Mesothelial cell of epicardium (in vitro differentiated cells): ENCODE measurements at places on chromosomes 5 and 9. TPM values are rescaled to one million over a fixed set of nuclear protein-coding genes. Genes with fewer than 3 reads are reported as not detected.

Gene SHC3
- total RNA-seq: 2.1 to 2.9 TPM (median 2.1 TPM) in 3 replicates

Gene TOMM5
- 81.4 to 87.2 TPM (median 83.4 TPM) in 3 replicates for total RNA-seq

Gene ZNF367
- 4.4 to 4.9 TPM (median 4.5 TPM) in 3 replicates for total RNA-seq

Gene SLC25A2
- total RNA-seq: 1.3 to 1.6 TPM (median 1.6 TPM) in 3 replicates

Gene ZBED3
- total RNA-seq: 25.2 to 26.9 TPM (median 25.8 TPM) in 3 replicates

DNA sequence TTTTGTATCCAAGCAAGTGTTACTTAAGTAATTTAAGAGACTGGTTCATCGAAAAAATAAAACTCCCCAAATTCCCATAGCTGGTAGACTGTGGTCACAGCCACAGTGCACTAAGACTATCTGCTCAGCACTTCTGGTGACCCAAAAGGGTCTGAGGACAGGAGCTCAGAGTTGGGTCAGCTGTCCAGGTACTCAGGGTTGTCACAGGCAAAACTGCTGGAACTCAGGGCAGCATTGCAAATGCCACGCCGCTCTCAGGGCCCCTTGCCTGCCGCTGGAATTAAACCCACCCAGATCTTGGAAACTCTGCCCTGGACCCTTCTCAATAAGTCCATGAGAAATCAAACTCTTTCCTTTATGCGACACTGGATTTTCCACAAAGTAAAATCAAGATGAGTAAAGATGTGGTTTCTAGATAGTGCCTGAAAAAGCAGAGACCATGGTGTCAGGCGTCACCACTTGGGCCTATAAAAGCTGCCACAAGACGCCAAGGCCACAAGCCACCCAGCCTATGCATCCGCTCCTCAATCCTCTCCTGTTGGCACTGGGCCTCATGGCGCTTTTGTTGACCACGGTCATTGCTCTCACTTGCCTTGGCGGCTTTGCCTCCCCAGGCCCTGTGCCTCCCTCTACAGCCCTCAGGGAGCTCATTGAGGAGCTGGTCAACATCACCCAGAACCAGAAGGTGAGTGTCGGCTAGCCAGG, at the start of gene IL13:
TSS of gene IL13 (plus strand) at position 498 of the 705 bp plus-strand sequence. CDS start at position 512, 14 bp downstream.
- H3K27ac ChIP-seq: no peak within 1 kb of the TSS
- DNase-seq: no peak
- peaks cover 50% of the 10 kb centered on the region for H3K27me3 ChIP-seq
- peak within 1 kb of the TSS; percentile 17 for H3K4me3 ChIP-seq
- H3K4me1 ChIP-seq: peaks cover 20% of the 10 kb centered on the region

DNA sequence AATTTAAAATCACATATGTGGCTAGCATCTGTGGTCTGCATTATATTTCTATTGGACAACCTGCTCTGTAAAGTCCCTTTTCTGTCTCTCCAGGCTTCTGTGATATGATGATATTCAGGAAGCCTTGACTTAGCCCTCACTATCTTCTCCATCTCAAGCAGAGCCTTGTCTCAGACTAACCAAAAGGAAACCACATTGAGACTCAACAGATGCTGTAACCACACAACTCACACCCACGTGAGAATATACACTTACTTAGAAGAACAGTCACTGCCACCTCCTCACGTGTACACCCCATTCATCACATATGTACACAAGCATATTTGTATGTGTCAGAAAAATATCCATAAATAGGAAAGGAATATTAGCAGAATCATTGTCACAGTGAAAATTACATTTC, 33.6 kb downstream of the HTR4 start:
- no peak overlapping the region for H3K4me3 ChIP-seq
- H3K27me3 ChIP-seq: no peaks in the 10 kb centered on the region
- no peak for DNase-seq

DNA sequence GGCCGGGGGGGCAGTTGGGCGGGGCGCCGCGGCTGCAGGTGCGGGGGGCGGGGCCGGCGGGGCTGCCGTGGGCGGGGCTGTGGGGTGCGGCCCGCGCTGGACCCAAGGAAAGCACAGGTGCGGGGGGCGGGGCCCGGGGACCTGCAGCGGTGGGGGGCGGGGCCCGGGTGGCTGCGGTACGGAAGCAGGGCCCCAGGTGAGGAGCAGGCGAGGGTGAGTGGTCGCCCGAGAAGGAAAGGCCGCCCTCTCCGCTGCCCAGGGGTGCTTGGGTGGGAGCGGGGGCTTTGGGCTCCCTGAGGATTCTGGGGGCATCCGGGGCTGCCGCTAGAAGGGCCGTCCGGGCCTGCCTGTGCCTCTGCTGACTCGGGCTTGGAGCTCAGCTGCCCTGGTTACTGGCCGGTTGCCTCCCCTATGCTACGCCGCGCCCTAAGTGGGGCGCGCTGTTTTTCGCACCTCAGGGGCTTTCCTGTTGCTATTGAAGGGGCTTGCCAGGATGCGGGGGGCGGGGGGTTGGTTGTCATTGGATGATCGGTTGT, 767 bp downstream of the RALGPS1 start:
- no peaks in the 10 kb centered on the region for H3K36me3 ChIP-seq
- peaks cover 11% of the 10 kb centered on the region for H3K4me1 ChIP-seq
- H3K27me3 ChIP-seq: peaks cover 37% of the 10 kb centered on the region

DNA sequence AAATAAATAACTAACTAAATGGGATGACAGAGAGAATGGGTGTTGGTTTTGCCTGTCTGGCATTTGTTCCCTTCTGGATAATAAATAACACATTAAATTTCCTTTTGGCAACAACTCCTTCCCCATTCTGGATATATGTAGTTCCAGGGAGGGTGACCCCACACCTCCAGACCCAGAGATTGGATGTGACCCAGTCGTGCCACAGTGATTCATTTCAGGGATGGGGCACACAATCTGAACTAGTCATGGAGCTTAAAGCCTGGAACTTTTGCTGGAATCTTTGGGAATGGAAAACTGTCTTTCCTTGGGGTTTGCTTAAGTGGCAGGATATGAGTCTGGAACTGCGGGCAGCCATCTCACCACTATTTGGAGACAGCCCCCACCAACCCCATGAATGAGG, 11.3 kb downstream of the KLF9 start:
- H3K4me3 ChIP-seq: no peak overlapping the region
- H3K27ac ChIP-seq: no peak overlapping the region
- DNase-seq: no peak
- H3K4me1 ChIP-seq: peaks cover 22% of the 10 kb centered on the region

DNA sequence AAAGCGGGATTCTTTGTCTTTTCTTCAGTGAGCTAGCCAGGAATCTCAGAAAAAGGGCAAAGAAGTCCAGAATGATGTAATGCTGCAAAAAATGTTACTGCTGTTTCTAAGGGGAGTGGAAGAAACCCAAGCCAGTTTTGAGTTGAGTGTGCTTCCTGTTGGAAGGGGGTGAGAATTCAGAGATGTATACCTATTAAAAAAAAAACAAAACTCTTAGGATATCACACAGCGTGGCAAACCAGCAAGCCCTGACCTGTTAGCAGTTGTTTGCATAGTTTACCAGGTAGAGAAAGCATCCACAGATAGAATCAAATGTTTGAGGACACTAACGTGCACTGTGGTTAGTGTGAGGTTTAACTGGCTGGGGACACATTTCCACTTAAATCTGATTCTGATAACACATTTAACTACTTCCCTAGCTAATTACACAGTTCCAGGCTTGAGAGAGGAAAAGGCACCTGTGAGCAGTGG, 11.4 kb downstream of the BASP1 start:
- H3K4me3 ChIP-seq: no peak overlapping the region
- peak overlapping the region; percentile 68 for H3K27ac ChIP-seq
- peaks cover 30% of the 10 kb centered on the region for H3K36me3 ChIP-seq
- no peak for DNase-seq
- peaks cover 46% of the 10 kb centered on the region for H3K4me1 ChIP-seq
- H3K27me3 ChIP-seq: no peaks in the 10 kb centered on the region

DNA sequence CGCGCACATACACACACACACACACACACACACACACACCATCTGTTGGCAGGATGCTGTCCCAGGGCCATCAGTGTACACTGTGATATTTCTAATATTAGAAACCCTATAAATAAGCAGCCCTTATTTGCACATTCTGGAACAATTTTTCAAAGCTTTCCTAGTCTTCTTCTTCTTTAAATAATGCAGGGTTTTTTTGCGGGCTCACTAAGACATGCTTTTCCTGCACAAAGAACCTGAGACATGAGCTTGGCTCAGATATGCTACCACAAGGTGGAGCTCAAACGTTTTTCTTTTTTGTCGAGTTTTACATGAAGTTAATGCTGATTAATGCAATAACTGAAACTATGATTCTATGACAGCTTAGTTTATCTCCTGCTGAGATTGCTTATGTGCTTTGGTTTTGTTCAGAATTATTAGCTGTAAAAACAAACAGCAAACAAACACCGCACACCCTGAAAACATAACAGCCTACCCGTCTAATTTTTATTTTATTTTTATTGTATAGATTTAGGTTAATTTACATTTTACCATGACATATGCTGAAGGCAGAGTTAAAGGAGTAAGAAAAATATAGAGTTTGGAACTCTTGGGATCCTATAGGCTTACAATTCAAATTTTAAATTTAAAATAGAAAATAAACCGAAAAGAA, 95.8 kb downstream of the ALDH1A1 start:
- no peak overlapping the region for H3K4me3 ChIP-seq
- peaks cover 4% of the 10 kb centered on the region for H3K27me3 ChIP-seq
- H3K27ac ChIP-seq: no peak overlapping the region
- H3K4me1 ChIP-seq: peaks cover 10% of the 10 kb centered on the region

DNA sequence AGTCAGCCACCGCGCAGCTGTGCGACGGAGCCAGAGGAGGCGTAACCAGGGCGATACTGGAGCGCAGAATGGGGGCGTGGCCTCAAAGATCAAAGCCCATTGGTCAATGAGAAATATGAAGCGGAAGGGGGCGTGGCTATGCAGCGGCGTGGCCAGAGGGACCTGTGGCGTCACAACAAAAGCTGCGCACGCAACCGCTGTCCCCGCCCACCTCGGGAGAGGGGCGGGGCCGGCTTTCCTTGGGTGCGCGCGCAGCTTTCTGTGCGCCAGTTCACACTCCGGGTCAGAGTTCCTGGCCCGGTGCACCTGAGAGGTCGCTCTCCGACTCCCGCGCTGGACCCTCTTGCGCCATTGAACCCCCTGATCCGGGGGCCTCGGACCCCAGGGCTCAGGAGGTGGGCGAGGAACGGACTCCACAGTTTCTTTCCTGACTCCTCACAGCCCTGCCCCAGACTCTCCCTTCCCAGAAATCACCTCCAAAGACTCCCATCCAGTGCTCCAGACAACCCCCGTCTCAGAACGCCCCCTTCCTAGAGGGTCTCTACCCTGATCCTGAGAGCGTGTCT, at the start of gene SWI5:
TSS of gene SWI5 (plus strand) at position 269 of the 566 bp plus-strand sequence.
- H3K27me3 ChIP-seq: no peaks in the 10 kb centered on the region
- peak; percentile 100 for DNase-seq
- peak within 1 kb of the TSS; percentile 96 for H3K27ac ChIP-seq

DNA sequence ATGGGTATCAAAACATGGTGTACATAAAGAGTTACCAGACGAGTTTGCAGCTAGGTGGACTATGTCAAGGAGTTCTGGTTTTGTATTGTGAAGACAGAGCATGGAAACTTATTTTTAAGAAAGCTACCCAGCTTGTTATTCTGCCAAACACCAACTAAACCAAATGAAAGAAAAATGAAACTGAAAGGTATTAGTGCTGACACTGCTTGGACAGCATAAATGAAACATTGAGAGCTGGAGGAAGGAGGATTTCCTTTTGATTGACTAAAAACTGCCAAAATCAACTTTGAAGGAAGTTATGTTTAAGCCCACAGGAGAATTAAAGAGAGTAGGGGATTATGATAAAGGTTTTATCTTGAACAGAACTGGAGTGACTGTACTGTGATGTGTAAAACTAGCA, 766.2 kb downstream of the PTPRD start:
- H3K4me1 ChIP-seq: no peaks in the 10 kb centered on the region
- no peak for DNase-seq
- H3K36me3 ChIP-seq: no peaks in the 10 kb centered on the region
- peaks cover 14% of the 10 kb centered on the region for H3K27me3 ChIP-seq
- no peak overlapping the region for H3K4me3 ChIP-seq

DNA sequence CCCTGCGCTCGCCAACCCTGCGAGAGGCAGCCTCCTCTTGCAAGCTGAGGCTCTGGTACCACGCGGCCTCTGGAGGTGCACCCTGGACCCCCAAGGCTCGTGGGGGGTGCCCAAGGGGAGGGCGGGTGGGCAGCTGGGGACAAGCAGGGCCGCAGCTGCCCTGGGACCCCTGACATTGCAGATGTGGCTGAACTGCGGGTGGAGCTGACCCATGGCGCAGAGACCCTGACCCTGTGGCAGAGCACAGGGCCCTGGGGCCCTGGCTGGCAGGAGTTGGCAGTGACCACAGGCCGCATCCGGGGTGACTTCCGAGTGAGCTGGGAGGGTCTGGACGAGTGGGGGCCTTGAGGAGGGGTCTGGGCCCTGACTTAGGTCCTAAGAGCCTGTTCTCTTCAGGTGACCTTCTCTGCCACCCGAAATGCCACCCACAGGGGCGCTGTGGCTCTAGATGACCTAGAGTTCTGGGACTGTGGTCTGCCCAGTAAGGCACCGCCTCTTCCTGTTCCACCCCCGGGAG, 1.5 kb downstream of the MAMDC4 start:
- no peaks in the 10 kb centered on the region for H3K36me3 ChIP-seq
- peaks cover 5% of the 10 kb centered on the region for H3K4me1 ChIP-seq
- no peak for DNase-seq
- no peaks in the 10 kb centered on the region for H3K27me3 ChIP-seq
- H3K4me3 ChIP-seq: no peak overlapping the region

DNA sequence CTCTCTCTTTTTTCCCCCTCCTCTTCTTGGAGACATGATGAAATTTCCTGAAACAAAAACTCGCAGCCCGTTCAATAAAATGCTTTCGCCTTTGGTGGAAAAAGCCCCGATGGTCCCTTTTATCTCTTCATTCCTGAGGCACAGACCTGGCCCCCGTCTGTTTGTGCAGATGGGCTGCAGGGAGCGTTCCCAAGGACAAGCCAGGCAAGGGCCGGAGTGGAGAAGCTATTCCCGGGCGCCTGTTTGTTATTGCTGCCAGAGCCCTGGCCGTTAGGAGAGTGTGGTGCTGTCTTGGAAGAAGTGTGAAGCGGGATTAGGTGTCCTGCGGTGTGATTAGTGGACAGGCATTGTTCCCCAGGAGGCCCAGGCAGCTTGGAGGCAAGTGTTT, 71.9 kb downstream of the SMIM23 start:
- no peak for DNase-seq
- peaks cover 14% of the 10 kb centered on the region for H3K4me1 ChIP-seq
- peak overlapping the region; percentile 86 for H3K27ac ChIP-seq
- peaks cover 13% of the 10 kb centered on the region for H3K36me3 ChIP-seq
- H3K27me3 ChIP-seq: no peaks in the 10 kb centered on the region

- no peak for DNase-seq
- no peaks in the 10 kb centered on the region for H3K27me3 ChIP-seq
- peak overlapping the region; percentile 85 for H3K27ac ChIP-seq
- no peak overlapping the region for H3K4me3 ChIP-seq
These were observed 23.0 kb downstream of the ABL1 start for GRCh38 chr9:130857864-130858738.
